H4 (cell line): ENCODE measurements at places on chromosomes 6 and 20.

DNA sequence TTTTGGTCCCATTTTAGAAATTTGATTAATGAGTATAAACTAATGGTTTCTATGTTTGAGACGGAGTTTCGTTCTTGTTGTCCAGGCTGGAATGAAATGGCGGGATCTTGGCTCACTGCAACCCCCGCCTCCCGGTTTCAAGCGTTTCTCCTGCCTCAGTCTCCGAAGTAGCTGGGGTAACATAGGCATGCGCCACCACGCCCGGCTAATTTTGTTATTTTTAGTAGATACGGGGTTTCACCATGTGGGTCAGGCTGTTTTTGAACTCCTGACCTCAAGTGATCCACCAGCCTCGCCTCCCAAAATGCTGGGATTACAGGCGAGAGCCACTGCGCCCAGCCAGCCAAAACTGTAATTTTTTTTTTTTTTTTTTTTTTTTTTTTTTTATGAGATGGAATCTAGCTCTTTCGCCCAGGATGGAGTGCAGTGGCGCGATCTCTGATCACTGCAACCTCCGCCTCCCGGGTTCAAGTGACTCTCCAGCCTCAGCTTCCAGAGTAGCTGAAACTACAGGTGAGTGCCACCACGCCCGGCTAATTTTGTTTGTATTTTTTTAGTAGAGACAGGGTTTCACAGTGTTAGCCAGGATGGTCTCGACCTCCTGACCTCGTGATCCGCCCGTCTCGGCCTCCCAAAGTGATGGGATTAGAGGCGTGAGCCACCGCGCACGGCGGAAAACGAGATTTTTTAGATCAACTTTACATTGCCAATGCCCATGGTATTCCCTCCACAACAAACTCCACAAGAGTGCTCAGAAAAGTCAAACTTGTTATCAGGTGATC is 127.8 kb downstream of the HFE start:
- DNase-seq = no peak

DNA sequence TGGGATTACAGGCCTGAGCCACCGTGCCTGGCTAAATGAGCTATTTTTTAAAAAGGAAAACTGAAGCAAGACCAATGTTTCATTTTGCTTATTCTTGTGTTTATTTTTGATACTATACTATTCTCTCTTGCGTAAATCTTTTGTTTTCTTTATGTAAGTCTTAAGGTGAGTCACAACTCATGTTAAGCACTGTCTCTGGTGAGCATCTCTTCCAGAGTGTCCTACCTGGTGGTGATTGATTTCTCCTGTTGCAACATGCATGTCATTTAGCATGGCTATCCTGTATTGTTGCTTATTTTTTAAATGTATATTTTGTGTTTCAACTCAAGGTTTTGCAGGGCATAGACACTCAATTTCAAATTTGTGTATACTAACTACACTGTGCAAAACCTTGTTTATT is 336.0 kb downstream of the RFPL4B start:
- DNase-seq = no peak

DNA sequence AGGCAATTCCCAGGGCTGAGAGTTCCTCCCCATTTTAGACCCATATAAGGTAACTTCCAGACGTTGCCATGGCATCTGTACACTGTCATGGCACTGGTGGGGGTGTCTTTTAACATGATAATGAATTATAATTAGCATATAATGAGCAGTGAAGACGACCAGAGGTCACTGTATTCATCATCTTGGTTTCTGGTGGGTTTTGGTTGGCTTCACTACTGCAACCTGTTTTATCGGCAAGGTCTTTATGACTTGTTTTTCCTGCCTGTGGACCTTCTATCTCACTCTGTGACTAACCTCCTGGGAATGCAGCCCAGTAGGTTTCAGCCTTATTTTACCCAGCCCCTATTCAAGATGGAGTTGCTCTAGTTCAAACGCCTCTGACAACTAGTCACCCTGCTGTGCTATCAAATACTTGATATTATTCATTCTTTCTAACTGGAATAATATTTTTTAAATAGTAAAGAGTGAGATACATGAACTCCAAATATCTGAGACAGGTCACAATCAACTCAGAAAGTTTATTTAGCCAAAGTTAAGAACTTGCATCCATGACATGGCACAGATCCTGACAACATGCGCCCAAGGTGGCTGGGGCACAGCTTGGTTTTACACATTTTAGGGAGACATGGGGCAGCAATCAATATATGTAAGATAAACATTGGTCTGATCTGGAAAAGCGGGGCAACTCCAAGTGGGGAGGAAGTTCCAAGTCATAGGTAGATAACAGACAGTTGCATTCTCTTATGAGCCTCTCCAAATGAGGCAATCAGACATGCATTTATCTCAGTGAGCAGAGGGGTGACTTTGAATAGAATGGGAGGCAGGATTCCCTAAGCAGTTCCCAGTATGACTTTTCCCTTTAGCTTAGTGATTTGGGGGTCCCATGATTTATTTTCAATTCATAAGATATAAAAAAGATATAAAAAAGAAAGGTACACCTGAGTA is 1.2 kb upstream of the UFL1 start:
- DNase-seq = no peak

DNA sequence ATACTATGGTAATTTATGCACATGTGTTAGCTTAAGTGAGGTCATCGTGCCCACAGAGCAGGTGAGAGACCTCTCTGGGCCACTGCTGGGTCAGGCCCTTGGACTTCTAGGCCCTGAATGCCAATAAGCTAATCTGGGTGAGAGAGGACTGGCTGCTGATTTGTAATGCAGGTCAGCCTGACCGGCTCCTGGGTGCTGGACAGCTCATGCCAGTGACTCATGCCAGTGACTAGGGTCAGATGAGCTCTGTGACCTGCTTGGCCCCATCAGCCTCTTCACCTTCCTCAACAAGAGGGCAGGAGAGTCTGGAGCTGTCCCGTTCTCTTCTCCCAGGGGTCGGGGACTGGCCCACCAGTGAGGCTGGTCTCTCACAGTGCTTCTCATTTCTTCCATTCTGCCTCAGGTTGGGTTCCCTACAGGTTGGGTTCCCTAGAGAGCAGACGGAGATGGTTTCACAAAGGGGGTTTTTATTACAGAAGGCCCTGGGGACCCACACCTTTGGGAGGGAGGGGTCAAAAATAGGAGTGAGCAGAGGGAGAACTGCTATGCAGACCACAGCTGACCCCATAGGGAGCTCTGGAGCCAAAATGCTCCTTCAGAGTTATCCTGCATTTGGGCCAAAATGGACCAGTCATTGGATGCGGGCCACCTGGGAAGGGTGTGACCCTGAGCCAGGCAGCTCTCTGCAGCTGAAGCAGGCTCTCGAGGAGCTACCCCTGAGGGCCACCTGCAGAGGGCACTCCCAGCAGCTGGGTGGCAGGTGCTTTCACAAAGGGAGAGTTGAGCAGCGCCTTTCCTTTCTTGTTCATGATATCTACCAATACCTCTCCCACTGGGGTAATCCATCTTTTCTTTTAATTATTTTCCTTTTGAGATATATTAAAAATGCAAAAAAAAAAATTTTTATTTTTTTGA is 2.2 kb upstream of the OXT start:
- no peak for DNase-seq

DNA sequence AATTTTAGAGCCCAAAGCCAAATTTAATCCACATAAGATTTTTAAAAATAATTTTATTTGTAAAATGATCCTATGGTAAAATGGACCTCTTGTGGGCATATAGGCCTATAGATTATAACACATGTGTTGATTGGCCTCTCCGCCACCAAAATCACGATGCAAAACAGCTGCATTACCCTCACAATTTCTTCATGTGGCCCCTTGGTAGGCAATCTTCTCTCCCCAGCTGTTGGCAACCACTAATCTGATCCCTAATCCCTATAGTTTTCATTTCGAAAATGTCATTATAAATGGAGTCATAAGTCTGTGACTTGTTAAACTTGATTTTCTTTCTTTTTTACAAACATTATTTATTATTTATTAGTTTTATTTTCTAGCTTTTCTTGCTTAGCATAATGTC is 263.9 kb upstream of the SULF2 start:
- no peak for DNase-seq

GRCh38 chr6:7784248-7784647 is 58.3 kb downstream of the BMP6 start:
- DNase-seq = no peak

DNA sequence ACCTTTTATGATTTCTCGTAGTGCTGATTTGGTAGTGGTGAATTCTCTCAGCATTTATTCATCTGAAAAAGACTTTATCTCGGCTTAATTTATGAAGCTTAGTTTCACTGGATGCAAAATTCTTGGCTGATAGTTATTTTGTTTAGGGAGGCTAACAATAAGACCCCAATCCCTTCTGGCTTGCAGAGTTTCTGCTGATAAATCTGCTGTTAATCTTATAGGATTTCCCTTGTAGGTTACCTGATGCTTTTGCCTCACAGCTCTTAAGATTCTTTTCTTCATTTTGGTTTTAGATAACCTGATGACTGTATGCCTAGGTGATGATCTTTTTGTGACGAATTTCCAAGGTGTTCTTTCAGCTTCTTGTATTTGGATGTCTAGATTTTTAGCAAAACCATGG is 388.7 kb downstream of the UTRN start:
- DNase-seq = no peak

GRCh38 chr20:62707276-62707920 is 1.2 kb upstream of the NTSR1 start:
- DNase-seq = no peak

DNA sequence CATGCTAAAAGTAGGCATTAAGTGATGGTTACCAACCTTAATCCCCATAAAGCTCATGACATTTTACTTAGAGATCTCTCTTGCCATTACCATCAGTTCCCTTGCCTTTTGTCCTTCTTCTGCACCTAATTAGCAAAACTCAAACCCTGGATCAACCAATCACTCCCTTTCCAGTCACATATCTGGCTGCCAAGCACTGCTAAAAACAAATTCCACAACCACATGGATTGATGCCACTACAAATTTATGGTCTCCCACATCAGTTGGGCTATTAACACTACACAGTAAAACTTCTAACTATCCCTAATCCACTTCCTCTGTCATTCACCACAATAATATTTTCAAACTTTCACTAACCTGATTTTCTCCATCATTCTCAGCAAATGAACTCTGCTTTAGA is 54.3 kb upstream of the RNF146 start:
- DNase-seq = no peak
